Stimulated activated CD8-positive, alpha-beta memory T cell treated with anti-CD3 and anti-CD28 coated beads, Interleukin-15, amount 100 ng/mL, for 48 hours (primary cell): ENCODE measurements at places on chromosomes 3 and 15.

GRCh38 chr15:42332331-42332730, 27.0 kb upstream of the CAPN3 start:
- no peak for DNase-seq

DNA sequence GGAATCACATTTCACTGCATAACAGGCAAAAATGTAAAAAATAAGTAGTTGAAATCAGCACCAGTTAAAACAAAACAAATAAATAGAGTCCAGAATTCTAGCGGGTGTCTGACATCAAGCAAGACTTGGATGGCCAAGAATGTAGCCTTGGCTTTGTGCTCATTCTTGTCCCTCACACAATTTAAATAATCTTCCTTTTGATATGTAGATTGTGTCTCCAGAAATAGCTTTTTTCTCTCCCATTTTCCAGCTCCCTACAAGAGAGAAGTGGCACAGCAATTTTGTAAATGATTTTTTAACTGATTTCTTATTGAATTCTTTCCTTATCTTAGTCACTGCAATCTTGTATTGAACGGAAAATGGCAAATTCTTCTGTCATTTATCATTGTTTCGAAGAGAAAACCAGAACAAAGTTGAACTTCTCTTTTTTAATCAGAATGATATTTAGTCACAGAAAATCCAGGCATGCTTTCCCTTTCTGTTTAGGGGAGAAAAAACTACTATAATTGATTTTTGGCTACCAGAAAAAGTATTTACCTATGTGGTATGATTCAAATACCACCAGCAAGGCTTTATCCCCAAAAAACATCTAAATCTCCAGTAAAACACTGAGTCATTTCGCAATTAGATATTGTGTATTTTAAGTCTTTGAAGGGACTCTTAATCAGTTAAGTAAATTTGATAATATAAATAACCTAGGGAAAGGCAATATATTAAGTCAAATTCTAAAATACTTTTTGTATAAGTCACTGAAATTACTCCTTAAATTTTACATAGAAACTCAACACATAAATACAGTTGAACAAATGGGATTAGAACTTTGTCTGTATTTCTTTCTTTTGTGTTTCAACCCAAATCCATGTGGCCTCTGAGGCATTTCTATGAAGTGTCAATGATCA, 481.7 kb downstream of the GBE1 start:
- no peak for DNase-seq

GRCh38 chr15:70866982-70867641, 13.2 kb upstream of the LARP6 start:
- no peak for DNase-seq

DNA sequence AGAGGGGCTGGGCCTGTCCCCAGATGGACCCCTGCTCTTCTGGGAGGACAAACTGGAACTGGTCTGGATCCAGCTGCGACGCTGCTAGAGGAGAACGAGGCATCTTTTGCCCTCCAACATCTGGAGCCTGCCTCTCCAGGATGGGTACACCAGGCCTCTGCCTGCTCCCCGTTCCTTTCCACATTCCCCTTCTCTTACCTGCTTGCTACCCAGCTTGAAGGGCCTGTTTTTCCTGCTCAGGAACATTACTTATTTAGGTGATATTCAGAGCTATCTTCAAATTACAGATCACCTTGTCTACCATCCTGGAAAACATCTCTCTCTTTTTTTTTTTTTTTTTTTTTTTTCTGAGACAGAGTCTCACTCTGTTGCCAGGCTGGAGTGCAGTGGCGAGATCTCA, 64.0 kb downstream of the CHRD start:
- DNase-seq, result no peak

DNA sequence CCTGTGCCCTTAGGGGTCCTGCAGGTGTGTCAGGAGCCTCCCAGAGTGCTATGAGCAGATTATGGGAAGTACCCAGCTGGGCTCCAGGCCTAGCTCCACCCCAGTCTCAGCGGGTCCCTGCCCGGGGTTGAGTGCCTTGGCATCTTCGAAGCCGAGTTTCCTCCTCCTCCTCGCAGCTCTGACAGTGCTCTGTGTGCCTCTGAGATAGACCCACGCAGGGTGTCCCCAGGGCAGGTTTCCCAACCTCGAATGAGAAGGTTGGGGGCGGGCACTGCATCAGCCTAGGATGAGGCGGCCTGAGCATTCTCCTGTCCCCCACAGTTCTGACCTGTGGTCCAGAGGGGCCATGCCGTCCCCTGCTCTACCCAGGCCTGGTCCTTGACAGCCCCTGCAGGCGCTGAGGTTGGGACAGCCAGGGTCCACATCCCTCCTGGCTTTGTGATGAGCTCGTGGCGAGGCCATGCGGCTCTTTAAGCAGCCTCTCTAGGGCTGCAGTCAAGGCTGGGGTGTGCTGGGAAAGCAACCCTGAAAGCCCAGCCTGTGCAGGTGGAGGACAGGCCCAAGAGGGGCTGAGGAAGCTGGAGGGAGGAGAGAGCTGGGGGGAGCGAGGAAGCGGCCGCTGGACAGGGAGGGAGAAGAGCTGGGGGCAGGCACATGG, 20.2 kb upstream of the SKOR1 start:
- DNase-seq, result no peak

DNA sequence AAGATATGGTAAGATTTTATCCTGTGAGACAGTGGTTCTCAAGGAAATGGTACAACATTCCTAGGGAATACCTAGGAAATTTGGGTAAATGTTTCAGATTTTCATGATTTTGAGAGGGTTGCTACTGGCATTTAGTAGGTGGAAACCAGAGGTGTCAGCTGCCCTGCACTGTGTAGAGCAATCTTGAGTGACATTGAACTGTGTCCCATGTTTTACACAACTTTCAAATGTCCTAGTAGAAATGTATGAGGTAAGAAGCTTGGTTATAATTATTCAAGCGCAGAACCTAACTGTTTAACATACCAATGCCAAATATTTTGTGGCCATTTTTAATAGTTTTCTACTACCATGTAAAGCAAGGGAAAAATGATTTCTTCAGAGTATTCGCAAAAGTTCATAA, 120.4 kb downstream of the GADL1 start:
- DNase-seq, result no peak

GRCh38 chr15:67807141-67807540, 18.2 kb upstream of the SKOR1 start:
- no peak for DNase-seq

- no peak for DNase-seq
Observed at GRCh38 chr3:1908651-1909445, 189.8 kb upstream of the CNTN4 start.

DNA sequence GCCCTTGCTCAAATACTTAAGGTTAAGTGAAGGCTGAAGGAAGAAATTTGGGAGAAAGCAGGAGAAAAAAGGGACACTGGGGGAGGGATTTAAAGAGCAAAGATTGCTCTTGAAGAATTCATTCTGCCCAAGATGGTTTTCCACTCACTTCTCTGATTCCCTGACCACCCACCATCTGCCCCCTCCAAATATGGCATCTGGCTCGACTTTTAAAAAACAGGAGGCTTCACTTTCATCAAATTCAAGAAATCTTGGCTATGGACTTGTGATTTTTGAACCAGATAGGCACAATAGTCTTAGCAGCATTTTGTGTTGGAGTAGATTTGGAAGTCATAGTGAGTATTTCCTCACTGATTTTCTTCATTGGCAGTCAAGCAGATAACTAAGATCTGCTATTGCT, 574.4 kb upstream of the SUCLG2 start:
- no peak for DNase-seq

DNA sequence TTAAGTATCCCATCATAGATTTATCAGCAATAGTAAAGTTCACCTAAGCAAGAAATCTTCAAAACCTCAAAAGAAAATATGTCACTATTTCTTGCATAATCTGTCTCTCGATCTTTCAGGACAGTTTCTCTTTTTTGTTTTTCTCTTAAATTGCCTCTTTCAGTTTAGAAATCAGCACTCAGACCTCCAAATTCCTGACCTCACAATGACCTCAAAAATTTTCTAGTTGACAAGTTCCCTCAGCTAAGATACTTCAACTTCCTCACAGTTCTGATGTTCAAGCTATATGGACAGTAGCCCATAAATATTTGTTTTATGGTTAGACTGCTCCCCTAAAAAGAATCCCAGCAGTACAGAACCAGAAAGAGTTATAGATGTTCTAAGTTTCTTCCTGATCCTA, 24.1 kb downstream of the SLC24A5 start:
- DNase-seq, result no peak

DNA sequence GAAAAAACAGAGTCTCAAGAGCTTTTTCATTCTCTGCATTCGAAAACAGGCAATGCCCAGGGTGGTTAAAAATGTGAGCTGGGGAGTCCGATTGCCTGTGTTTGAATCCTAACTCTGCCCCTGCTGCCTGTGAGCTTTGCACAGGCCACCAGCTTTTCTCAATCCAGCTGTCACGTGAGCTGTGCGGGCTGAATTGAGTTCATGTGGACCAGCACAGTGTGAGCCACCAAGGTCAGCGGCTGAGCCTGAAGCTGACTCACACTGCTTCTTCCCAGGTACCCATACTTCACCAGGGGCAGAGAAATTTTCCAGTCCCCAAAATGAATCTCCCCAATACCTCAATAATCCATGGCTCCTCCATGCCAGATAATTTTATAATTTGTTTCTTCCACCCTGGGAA, 64.4 kb upstream of the SLCO3A1 start:
- DNase-seq, result no peak

GRCh38 chr3:122314228-122314876, 10.7 kb upstream of the CSTA start:
- DNase-seq, result no peak

- no peak for DNase-seq
Observed at GRCh38 chr15:101286471-101287114, 8.5 kb downstream of the SNRPA1 start.

DNA sequence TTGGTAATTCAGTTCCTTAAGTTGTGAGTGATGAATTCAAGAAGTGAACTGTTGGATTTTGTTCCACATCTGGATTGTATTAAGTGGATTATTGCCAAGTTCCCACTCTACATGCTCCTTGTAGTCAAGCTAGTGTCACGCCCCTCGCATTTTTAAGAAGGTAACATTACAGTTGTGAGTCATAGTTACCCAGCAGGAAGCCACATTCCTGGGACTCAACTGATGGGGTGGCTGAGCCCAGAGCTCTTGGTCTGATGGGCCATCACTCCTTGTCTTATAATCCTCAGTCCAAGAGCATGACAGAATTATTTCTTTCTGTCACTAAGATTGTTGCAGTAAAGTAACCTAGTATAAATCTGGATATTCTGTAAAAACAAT, 102.7 kb downstream of the PTPRG start:
- no peak for DNase-seq

- no peak for DNase-seq
Observed at GRCh38 chr3:194983121-194983520, 287.8 kb downstream of the XXYLT1 start.

DNA sequence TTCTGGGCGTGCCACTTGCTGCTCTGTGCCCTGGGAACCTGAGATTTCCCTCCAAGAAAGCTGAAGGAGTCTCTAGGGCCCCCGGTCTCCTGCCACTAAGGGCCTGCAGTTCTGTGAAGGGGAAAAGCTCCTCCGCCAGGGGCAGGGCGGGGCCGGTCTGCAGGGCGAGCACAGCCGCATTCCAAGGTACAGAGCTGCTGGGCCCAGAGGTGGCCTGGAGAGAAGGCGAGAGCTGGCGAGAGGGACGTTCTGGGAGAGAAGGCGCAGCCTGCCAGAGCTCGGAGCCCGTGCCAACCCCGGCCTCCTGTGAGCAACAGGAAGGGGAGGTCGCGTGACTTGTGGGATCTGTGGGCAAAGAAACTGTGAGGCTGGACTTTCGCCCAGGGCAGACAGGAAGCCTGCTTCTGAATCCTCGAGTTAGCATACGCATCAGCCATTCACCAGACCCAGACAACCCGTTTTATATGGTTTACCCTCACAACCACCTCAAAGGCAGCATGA, 500.4 kb downstream of the SHQ1 start:
- peak; percentile 53 for DNase-seq

DNA sequence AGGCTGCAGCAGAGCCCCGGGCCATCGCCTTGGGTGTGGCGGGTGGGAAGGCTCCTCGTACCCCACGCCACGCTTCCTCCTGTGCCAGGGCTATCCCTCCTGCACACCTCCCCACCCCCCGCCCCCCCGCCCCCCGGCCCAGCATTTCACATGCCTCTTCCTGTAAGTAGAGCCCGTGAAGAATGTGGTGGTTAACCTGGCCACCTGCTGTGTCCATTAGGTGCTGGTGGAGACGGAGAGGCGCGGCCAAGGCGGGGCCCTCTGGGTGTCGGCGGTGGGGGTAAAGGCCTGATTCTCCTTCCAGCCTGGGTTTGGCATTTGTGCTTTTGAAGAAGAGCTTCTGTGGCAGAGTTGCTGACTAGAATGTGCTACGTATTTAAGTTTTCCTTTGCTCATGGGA, 127.8 kb downstream of the CHDH start:
- no peak for DNase-seq

DNA sequence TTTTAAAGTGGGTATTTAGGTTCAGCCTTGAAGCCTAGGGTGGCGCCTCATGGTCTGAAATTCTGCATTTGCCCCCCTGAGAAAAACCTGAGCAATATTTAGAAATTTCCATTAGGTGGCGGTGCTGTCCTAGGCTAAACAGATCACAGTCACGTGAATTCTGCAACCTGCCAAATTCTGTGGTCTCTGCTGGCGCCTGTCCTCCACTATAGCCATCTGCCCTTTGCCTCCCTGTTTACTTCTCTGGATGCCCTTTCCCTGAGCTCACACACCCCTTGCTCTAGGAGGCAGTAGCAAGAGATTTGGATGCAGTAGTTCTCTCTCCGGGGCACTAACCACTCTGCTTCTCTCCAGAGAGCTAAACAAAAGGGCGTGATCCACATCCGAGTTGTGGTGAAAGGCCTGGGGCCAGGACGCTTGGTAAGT, 9.1 kb downstream of the MRPS11 start:
- no peak for DNase-seq

DNA sequence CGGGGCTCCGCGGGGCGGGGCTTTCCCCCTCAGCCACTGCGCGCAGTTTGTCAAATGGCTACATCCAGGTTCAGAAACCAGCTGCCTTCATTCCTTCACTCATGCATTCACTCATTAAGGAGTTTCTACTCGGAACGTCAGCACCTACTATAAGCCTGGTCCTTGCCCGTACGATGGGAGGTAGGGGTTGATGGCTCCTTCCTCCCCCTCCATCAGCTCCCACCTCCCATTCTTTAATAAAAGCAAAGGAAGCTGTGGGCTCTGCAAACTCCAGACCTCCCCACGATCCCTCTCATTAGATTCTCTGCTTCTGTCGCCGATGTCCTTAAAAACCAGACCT, 267 bp upstream of the CFAP92 start:
- no peak for DNase-seq

DNA sequence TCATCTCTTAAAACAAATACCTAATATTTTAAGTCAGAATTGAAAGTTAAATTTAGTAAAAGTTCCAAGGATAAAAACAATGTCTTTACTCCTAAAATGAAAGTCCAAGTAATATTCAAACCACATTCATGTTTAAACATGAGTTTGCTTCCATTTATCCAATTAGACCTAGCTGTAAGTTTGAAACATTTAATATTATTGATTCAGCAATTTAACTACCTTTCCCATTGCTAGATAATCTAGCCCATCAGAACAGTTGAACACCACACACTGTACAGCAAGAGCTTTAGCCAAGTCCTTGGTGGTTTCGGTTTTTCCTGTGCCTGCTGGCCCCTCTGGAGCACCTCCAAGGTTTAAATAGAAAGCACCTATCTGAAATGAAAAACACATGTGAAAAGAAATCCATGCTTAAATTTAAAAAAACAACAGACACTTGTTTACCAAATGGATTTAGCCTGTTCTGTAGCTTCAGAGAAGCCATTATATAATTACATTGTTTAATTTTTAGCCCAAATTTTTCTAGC, 97.8 kb downstream of the DNAH12 start:
- no peak for DNase-seq
